Daoy (cell line): ENCODE measurements at places on chromosomes 4 and X. TPM values are rescaled to one million over a fixed set of nuclear protein-coding genes. Genes with fewer than 3 reads are reported as not detected.

RHOXF2B gene
- not detected in 2 replicates for total RNA-seq

MAGEA2 gene
- 7.7 and 14.8 TPM in 2 replicates for total RNA-seq

GPC3 gene
- 0.18 and 0.34 TPM in 2 replicates for total RNA-seq

SCRG1 gene
- total RNA-seq: not detected in 2 replicates

TCP11X1 gene
- not detected in 2 replicates for total RNA-seq

QDPR gene
- 29.0 and 30.5 TPM in 2 replicates for total RNA-seq

CC2D2A gene
- 10.4 and 11.7 TPM in 2 replicates for total RNA-seq
